ENCODE measurements at places on chromosomes 11 and 22. TPM values are rescaled to one million over a fixed set of nuclear protein-coding genes. Genes with fewer than 3 reads are reported as not detected.

DNA sequence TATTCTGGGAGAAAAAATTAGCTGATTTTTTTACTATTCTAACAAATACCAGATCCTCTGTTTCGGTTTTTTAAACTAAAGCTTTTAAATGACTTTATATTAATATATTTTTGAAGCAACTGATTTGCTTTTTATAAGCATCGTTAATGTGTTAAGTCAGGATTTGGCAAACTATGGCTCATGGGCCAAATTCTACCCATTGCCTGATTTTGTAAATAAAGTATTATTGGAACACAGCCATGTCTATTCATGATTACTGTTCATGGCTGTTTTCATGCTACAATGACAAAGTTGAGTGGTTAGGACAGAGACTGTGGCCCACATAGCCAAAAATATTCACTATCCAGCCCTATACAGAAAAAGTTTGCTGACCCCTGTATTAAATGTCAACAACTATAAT, 29.6 kb downstream of the BTBD10 start:
- no peak for DNase-seq

DNA sequence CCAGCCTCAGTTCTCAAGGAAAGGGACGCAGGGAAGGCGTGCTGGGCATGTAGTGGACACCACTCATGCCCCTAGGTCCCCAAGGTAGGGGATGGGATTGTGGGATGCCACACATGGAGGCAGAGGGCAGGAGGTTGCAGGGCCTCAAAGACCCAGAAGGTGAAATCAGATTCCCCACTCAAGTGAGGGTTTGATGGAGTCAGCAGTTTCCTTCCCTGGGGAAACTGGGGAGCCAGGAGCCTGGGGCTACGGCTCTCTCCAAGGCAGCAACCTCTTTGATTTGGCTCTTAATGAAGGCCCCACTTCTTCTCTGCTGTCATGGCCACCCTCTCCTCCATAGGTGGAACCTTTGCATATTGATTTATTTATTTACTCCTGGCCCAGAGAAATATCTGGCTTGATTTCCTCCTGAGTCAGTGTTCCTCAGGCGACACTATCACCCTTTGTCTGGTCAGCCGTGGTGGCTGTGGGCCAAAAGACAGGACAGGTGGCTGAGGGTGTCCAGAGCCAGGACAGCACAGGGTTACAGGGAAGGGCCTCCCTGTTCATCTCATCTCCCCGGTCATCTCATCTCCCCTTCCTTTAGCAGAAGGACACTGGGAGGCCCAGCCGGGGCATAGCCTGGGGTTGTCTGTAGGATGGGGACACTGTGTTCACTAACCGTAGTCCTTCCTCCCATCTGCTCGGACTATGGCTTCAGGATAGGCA, 9.6 kb downstream of the GNAZ start:
- DNase-seq, result no peak

DNA sequence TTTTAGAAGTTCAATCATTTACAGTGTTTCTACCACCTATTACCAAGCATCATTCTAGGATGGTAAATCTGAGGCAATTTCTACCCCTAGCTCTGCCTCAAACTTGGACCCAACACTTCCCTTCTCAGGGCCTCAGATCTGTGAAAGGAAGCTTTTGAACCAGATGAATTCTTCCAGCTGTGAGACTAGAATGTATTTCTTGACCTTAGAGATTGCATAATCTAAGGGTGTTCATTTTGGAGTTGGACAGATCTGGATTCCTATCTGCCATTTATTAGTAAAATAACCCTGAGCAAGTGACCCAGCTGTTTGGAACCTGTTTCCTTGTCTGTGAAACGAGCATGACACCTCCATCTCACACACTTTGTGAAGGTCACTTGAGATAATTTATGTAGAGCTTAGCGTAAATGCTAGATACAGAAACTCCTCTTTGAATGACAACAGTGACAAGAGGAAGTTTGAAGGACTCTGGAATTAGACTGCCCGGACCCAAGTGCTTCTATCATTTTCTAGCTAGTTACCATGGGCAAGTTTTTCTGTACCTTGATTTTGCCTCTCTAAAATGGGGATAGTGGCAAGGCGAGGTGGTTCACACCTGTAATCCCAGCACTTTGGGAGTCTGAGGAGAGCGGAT, 3.8 kb upstream of the INTS5 start:
- DNase-seq, result no peak

GRCh38 chr11:28284196-28284595, 176.0 kb downstream of the METTL15 start:
- DNase-seq, result no peak

DNA sequence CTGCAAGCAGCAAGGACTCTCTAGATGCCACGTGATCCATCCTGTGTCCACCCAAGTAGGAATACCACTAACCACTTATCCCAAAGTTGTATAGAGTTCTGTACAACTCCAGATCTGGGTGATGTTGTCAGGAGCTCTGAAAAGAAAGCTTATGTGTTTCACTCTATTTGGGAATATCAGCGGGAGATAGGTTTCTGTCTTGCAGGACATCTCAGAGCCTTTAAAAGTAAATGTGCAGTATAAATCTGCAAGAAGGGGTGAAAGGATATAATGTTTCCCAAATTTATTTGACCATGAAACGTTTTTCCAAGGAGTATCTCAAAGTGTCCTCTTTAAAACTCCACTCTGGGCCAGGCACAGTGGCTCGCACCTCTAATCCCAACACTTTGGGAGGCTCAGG, 13.9 kb downstream of the IRAG1 start:
- DNase-seq, result no peak

DNA sequence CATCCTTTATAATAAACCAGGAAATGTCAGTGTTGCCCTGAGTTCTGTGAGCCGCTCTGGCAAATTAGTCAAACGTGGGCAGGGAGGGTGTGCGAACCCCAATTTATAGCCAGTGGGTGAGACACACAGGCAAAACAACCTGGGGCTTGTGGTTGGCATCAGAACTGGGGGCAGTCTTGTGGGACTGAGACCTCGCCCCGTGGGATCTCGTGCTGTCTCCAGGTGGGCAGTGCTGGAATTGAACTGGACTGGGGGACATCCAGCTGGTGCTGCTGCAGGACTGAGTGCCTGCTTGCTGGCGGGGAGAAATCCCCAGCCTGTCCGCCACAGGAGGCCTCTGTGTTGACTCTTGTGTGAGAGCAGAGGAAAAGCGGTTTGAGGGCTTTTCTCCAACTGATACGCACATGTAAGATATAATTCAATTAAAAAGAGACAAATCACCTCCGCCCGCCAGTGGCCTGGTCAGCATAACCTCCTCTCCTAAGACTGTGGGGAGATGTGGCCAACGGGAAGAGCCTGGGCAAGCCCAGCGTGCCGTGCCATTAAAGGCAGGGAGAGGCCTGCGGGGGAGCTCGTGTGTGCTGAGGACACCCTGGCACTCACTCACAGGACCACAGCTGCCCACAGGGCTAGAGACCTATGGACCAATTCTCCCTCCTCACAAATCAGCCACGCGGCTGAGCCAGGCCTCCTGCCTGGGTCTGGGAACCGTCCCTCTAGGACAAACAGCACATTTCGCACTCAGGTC, 18.4 kb downstream of the SULT4A1 start:
- DNase-seq, result no peak

DNA sequence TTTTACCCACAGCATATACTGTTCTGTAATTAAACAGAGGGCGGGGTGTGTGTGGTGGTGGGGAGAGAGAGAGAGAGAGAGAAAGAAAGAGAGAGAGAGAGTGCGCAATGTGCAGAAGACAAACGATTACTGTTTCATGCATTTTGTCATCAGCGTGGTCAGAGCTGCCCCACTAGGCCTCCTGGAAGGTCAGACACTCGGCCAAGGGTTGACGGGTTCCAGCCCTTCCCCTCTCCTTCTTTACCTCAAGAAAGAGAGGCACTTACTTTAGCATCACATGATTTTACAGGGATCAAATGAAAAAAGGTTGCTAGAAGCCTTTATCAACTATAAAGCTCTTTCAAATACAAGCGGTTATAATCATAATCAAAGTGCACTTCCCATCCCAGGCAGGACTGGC, 269.2 kb upstream of the SORL1-AS1 start:
- no peak for DNase-seq

- no peak for DNase-seq
Observed at GRCh38 chr22:17606496-17606895, 22.1 kb downstream of the ATP6V1E1 start.

The PRAME gene
- total RNA-seq, result 0.27 TPM

The TREH gene
- total RNA-seq, result not detected

The MYO18B gene
- total RNA-seq, result 254 TPM

The STX3 gene
- 10.0 TPM for total RNA-seq

Measured in cardiac septum (tissue), 1 donor.